ENCODE measurements at places on chromosomes 12 and 14.

GRCh38 chr14:39681782-39682399, 249.7 kb upstream of the FBXO33 start:
- no peak for DNase-seq

DNA sequence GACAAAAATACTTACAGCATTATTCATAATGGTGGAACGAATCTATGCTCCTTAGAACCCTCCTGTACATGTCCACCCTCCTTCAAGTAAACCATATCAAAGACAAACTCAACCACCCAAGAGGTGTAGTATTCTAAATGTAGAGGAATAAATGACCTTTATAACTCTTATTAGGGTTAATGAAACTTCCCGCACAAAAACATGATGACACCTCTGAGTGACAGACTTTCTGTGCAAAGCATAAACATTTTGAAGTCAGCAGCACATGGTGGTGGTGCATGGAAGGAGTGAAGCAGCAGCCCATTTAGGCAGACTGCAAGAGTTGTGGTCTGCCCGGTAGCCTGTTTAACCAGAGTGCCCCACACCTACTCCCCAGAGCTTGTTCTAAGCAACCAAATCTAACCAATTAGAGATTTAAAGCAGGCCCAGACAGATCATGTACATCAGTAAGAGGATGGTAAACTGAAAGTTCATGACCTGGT, 615 bp upstream of the ASB8 start:
- DNase-seq: no peak

GRCh38 chr14:65290830-65291229, 121.7 kb upstream of the FUT8 start:
- no peak for DNase-seq

- no peak for DNase-seq
Observed at GRCh38 chr12:19527866-19528265, 88.6 kb downstream of the AEBP2 start.

GRCh38 chr14:102363182-102363943, 622 bp downstream of the TECPR2 start:
- DNase-seq: no peak

DNA sequence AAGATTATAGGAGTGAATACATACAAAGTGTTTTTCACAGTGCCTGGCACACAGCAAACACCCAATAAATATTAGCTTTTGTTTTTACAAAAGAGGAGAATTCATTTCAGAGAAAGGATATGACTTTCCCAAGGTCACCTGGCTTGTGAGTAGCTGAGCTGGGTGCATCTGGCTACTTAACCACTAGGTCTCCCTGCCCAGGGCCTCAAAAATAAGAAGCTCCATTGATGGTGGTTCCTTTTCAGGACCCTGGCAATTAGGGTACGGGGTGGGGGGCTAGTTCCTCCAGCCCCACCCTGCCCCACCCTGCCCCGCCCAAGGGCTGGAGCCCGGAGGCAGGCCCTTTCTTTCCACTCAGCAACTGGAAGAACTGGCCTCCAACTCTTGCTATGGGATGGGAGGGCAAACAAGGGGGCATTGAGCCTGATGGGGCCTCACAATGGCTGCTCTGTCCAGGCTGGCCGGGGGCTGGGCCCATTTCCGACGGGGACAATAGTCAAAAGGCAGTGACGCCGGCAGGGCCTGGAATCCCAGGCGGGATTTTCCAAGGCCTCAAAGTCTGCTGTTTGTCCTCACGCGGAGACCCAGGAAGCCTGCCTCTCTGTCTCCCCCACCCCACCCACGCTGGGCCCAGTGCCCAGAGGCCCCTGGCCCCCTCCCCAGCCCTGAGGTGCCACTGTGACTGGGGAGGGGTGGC, 8.2 kb upstream of the ATG101 start:
- no peak for DNase-seq

- DNase-seq: no peak
Observed at GRCh38 chr14:93035917-93036651, 79.6 kb downstream of the ITPK1 start.

- no peak for DNase-seq
Observed at GRCh38 chr12:27463511-27464219, 17.1 kb downstream of the SMCO2 start.

- DNase-seq: no peak
Observed at GRCh38 chr12:105970885-105971284, 167.9 kb downstream of the NUAK1 start.

- DNase-seq: no peak
Observed at GRCh38 chr14:64875350-64875749, 4.4 kb downstream of the SPTB start.

DNA sequence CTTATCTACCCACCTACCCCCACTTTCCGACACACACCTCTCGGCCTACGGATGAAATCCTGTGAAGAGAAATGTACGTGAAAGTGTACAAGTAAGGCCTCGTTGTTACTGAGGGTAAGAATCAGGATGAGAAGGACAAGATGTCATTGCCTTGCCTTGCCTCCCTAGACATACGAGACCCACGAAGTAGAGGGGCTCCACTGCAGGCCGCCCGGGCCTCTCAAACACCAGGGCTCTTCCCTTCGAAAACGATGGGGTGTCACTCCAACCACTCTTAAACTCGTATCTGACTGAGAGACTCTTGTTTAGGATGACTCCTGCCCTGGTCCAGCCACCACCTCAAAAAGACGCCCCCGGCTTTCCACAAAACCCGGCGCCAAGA, 498 bp downstream of the RACGAP1 start:
- DNase-seq: no peak

DNA sequence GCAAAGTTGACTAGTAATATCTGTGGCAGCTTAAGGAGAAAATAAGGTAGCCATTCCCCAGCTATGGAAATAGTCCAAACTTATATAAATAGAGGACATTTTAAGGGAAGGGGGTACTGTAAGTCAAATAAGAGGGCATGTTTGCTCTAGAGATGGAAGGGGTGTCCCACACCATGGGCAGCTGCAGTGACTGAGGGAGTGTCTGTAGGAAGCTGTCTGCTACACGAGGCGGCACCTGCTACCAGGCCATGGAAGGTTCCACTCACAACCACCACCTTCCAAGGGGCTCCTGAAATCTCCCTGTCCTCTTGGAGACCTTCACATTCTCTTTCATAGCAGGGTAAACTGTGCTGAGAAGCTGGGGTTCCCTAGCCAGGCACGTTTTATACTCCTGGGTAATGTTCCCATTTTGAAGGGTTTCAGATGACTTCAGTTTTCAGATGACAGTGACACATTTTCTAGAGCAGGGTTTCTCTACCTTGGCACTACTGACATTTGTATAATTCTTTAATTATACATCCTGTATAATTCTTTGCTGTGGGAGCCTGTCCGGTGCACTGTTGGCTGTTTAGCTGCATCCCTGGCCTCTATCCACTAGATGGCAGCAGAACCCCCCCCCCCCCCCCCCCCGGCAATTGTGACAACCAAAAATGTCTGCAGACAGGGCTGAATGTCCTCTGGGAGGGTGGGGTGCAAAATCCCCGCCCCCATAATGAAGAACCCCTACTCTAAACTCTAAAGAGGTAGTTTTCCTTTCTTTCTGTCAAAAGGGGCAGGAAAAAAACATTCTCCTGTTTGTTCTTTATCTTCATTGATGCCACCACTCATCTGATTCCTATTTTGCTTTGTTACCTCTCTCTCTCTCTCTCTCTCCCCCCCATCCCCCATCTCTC, 11.6 kb upstream of the SMCO2 start:
- peak; percentile 4 for DNase-seq

GRCh38 chr14:55188686-55189295, 2.6 kb downstream of the DLGAP5 start:
- no peak for DNase-seq

DNA sequence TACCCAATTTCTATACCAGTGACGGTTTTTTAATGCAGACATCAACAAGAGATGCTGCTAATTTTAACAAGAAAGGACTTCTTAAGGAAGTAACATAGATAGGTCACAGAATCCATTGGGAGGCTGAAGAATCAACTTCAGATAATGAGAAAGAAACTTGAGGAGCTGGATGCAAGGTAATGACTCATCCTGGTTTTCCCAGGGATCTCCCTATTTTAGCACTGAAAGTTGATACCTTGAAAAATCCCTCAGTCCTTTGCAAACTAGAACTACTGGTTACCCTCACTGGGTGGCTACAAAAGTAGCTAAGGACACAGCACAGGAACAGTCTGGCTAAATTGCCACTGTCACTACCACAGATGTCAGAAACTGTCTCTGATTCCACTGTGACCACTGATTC, 561.9 kb downstream of the FLRT2 start:
- DNase-seq: no peak

GRCh38 chr14:99660794-99661193, 15.9 kb downstream of the HHIPL1 start:
- no peak for DNase-seq

All from memory B cell (primary cell).